Cerebellum (tissue), 4 donors: ENCODE measurements at places on chromosomes 7 and 10. TPM values are rescaled to one million over a fixed set of nuclear protein-coding genes. Genes with fewer than 3 reads are reported as not detected.

PAX4 gene
- total RNA-seq, result not detected

DNA sequence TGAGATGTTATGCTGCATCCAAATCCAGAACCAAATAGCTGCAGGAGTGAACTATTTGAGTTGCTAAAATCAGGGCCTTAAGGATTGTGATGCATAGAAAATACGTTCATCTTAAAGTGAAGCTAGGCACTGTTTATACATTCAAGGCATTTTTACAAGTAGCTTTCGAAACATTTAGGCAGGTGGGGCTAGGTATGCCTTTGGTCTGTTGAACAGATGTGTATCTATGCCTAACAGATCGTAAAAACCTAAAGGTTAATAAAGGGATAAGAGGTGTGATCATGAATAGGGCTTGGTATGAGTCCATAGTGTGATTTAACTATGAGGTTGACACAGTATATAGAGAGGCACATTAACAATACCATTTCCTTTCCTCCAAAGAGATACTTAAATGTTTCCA lies 262.5 kb downstream of the SEMA3D start:
- no peak for DNase-seq

DNA sequence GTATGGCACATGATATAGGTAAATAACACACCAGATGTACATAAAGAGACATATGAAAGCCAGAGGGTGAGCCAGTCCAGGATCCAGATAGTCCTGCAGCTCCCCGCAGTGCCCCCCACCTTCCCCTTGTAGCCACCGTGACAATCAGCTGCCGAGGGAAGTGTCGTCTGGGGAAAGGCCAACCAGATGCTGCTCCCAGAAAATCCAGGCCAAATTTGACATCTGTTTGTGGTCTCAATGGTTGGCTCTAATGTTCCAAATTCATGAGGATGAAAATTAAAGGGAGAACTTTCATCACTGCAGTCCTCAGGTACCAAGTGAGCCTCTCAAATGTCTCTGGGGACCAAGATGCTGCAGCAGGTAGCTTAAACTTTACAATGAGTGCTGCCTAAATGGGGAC lies 210.3 kb downstream of the PTEN start:
- no peak for DNase-seq

DNA sequence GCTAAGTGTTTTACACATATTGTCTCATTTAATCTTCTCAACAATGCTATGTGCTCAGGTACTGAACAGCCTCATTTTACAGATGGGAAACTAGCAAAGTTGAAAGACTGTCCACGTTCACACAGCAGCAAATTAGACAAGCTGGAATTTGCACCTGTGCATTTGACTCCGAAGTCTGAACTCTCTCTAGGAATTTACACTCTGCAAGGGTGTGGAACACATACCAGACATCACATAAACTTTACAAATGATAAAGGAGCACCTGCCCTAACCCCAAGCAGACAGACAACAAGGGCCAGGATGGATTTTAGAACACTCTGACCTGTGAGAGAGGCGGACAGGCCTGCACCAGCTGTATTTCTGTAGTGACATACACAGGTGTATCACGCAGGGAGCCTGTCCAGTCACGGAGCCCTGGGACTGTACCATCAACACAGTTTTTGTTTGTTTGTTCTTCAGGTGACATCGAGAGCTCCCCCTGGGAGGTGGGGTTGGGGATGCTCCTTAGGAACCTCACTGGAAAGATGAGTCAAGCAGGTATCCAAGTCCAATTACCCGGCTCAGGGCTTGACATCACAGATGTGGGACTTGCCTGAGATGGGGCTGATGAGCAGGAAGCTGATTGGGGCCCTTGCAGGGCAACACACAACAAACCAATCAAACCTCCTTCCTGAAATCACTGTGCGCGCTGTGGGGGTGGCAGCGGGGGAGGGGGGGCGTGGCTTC lies 31.0 kb downstream of the MKI67 start:
- DNase-seq, result no peak

DNA sequence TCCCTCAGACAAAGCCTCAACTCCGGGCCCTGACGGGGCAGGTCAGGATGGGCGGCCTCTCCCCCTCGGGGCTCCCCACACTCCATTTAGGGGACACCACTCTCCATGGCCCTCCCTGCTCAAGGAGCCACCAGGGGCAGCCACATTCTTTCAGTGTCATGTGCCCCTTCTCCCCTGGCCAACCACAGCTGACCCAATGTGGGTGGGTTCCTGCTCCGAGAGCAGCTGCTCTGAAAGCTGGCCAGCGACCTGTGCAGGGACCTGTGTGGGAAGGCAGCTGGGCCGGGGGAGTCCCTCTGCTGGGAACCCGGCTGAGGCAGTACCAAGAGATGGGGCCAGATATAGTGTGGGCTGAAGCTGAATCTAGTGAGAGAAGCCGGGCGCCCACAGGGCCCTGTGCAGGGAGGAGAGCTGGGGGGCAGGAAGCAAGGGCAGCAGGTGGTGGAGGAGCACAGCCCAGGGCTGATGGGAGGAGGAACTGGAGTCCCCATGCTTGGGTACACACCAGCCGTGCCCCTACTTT lies 40.6 kb upstream of the NPFFR1 start:
- DNase-seq, result no peak

GRCh38 chr7:84162584-84162983 lies 32.0 kb downstream of the SEMA3A start:
- no peak for DNase-seq

DNA sequence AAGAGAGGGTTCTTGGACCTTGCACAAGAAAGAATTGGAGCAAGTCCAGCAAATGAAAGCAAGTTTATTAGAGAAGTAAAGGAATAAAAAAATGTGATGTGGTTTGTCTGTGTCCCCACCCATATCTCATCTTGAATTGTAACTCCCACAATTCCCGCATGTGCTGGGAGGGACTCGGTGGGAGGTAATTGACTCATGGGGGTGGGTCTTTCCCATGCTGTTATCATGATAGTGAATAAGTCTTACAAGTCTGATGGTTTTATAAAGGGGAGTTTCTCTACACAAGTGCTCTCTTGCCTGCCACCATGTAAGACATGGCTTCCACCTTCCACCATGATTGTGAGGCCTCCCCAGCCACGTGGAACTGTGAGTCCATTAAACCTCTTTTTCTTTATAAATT lies 39.2 kb upstream of the FZD9 start:
- no peak for DNase-seq

C10orf62 gene
- 0.73 TPM for total RNA-seq

GRCh38 chr10:13794992-13795612 lies 208.3 kb downstream of the PRPF18 start:
- no peak for DNase-seq

- DNase-seq, result no peak
Observed at GRCh38 chr10:133295426-133296320, 13.0 kb downstream of the TUBGCP2 start.

DNA sequence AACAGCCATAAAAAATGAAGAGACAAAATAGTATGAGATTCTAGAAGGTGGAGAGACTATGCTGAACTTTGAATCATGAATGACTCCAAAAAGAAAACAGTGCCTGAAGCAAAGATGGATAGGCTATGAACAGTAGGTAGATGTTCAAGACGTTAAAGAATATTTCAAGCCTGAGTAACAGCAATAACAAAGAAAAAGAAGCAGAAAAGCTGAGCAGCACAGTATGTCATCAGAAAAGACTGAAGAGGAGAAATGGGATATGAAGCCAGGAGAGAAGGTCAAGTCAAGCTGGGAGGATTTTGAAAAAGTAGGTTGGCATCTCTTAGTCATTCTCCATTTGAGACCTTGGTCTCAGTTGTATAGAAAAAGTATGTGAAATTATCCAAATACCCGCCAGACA lies 484.4 kb downstream of the SORCS1 start:
- no peak for DNase-seq

- no peak for DNase-seq
Observed at GRCh38 chr10:35896001-35896400, 253.9 kb upstream of the FZD8 start.

DNA sequence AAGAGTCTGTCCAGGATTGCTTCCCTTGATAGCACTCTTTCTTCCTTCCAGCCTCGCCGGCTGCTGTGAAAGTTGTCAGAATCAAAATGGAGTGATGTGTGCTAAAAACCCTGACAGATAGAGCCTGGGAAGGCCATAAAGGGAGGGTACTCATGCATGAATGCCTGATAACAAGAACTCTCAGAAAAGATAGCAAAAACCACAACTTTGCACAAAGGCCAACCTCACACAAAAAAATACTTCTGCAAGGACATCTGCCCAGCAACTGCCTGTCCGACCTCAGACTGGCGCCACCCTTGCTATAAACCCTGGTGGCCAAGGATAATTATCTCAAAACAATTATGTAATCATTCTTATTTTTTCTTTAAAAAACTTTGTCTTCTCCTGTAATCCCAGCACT lies 133.2 kb upstream of the SVIL start:
- no peak for DNase-seq

ASB10 gene
- total RNA-seq, result not detected

GRCh38 chr10:117441812-117442443 lies 66.7 kb upstream of the PDZD8 start:
- DNase-seq, result no peak

- DNase-seq, result no peak
Observed at GRCh38 chr10:132970641-132971438, 28.5 kb upstream of the CFAP46 start.

DNA sequence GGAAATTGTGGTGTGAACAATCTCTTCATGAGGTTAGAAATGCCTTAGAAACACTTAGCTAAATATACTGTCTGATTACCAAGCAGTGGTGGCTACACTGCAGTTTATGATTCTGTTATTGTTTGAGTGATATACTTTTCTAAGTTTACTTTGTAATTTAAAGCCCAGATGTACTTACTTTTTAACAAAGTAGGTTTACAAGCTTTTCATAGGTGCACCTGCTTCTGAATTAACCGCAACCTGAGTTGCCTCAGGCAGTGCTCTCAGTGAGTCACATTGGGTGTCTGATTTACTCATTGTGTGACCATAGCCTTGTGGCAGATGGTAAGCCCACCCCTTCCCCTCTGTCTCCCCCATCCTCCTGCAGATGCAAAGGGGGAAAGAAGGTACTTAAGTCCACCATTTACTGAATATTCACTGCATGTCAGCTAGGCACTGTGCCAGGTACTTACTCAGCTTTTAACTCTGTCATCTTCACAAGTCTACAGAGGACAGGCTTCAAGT lies 9.0 kb downstream of the MTURN start:
- DNase-seq, result no peak

GRID1 gene
- total RNA-seq, result 15.8 TPM

DNA sequence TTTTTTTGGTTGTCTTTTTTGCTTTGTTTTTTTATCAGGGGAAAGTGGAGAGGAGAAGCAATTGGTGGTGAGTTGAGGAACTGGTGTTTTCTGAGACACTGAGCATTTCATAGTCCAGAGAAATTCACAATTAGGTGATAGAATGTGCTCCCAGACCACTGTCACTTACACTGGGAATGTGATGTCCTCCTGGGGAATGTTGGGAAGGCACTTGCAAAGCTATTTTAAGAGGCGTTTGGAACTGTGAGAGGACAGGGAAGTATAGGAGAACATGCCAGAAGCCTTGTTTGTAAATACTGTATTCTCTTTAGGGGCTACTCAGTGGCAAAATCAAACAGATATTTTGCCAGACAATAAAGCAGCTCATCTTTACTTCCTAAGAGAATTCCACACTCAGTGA lies 16.0 kb downstream of the CHRM2 start:
- DNase-seq, result no peak

- DNase-seq, result no peak
Observed at GRCh38 chr7:39310699-39311098, 255.5 kb upstream of the YAE1 start.

- DNase-seq, result no peak
Observed at GRCh38 chr7:28291559-28291958, 111.0 kb upstream of the JAZF1 start.

DNA sequence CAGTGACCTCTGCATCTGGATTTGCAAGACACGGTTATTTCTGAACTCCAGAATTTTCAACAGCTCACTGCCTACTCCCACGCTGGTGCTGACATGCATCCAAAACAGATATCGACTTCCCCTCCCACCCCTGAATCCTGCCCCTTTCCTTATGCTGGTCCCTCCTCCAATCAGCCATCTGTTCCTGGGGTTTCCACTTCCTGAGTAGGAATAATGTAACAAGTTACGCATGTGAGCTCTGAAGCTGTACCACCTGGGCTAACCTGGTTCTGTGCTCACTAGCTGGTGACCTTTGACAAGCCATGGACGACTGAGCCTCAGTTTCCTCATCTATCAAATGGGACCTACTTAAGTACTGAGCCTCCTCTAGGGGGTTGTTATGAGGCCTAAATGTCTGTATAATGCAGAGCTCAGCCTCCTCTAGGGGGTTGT lies 1.7 kb upstream of the NCAPG2 start:
- DNase-seq, result no peak

DNA sequence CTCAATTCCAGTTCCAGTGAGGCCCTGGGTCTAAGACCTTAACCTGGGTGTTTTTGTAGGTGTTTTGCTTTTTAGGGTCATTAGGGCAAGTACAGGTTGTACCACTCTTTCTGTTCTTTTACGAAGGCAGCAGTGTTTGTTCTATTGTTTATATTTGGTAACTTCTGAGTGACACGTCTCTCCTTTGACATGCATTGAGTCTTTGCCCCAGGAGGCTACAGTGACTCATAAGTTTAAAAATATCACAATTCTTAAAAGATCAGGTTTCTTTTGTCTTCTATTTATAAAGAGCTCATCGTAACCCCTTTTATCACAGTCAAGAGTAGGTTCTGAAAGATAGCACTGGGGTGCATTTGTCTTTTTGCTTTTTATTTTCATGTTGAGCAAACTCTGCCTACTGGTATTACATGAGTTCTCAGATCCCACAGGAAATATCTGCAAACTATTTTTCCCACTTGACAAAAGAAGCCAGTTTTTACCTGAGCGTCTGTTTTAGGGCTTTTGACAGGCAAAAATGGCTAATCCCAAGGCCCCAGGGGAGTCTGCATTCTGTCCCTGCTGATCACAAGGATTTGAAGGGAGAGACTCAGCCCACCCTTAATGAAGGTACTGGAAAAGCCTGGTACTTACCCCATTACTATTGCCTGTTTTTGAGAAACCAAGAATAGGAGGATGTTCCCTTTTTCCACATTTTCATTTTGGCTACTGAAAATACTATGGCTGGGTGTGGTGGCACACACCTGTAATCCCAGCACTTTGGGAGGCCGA lies 7.9 kb downstream of the NUDT13 start:
- DNase-seq, result no peak
